ENCODE measurements at places on chromosomes 12 and 14. TPM values are rescaled to one million over a fixed set of nuclear protein-coding genes. Genes with fewer than 3 reads are reported as not detected.
A peak's percentile ranks its signal among the peaks of the same experiment; 100 is the strongest.

The PPP1R36 gene
- total RNA-seq: 0.22 TPM

The MYO1A gene
- total RNA-seq: 0.22 TPM

The RD3L gene
- not detected for total RNA-seq

The KIAA0586 gene
- total RNA-seq: 15.9 TPM

The KANSL2 gene
- 175 TPM for total RNA-seq

The TBX3 gene
- not detected for total RNA-seq

The CEBPE gene
- not detected for total RNA-seq

The IFNG-AS1 gene
- 3.0 TPM for total RNA-seq

The MYH7 gene
- not detected for total RNA-seq

The CD27 gene
- 38.4 TPM for total RNA-seq

The DYNLL1 gene
- total RNA-seq: 25.9 TPM

The IKBIP gene
- 1.9 TPM for total RNA-seq

The KRT73 gene
- 8.1 TPM for total RNA-seq

The TPPP2 gene
- not detected for total RNA-seq

The DDN gene
- 1.3 TPM for total RNA-seq

The KRT72 gene
- total RNA-seq: 5.8 TPM

The EPYC gene
- not detected for total RNA-seq

The RIN3 gene
- total RNA-seq: 82.4 TPM

The SRSF9 gene
- 139 TPM for total RNA-seq

The P2RX7 gene
- 5.9 TPM for total RNA-seq

DNA sequence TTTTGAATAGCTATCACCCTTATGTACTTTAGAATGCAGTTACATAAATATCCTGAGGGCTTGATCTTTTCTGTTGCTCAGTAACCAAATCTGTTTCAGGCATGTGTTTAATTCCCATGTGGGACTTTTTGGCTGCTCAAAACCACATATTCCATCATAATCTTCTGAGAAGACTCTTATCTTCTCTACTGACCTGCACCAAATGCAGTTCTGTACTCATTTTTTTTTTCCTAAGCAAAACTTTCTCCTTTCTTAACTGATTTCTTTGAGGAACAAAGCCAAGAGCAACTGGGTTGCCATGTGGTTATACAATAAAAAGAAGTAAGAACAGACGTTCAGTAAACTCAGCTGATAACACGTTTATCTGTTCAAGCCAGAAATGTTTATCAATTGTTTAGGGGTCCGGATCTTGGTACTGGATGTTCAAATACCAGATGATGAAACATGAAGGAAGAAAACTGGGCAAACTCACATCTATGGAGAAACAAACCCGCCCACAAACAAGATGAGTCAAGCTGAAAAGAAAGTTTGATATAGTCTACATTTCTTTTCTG lies 50.1 kb downstream of the TMEM132C start:
- DNase-seq: no peak

- no peak for DNase-seq
These were observed 6.5 kb downstream of the TPH2 start for GRCh38 chr12:71945121-71945520.

DNA sequence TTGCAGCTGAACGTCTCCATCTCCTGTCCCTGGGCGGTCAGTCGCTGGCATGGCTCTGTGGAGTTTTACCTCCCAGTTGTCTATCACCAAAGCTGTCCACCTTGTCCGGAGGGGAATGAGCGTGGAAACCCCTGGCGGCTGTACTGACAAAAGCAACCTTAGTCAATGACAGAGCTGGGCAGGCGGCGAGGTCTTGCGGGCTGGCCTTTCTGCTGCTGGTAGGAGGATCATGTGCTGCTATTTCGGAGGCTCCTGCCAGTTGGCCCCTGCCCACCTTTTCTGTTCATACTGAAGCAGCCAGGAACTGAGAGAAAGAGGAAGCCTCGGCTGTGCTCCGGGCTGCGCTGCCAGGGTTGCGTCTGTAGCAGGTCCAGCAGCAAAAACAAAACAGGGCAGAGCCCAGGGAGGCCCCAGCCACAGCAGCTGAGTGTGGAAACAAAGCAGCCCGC lies 57.7 kb downstream of the HMGA2 start:
- DNase-seq: no peak

DNA sequence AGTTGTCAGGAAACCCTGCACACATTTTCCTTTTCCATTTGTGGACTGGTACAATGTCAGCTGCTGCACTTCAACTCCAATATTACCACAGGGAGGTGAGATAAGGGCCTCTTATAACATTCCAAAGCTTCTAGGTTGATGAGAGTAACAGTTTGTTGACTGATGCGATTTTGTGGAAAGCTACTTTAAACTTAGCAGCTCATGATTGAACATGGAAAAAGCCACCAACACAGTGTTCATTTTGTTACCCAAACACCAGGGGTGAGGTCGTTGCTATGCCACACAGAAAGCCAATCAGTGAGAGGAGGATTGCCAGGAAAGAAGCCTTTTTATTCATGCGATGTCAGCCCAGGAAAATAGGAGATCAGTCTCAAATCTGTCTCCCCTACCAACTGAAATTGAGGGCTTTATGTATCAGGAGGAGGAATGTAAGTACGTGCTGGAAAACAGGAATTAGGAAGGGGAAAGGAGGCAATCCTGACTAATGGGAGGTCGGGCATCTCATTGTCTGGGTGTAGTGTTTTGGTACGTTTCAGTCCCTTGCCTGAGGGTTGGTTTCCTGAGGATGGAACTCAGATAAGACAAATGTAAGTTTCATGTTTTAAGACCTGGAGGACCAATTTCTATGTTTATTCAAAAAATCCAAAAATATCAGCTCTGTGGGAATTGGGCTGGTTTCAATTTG lies 92.7 kb upstream of the PLEKHA5 start:
- no peak for DNase-seq

- no peak for DNase-seq
These were observed 89.0 kb upstream of the PTPRR start for GRCh38 chr12:71009430-71010142.

DNA sequence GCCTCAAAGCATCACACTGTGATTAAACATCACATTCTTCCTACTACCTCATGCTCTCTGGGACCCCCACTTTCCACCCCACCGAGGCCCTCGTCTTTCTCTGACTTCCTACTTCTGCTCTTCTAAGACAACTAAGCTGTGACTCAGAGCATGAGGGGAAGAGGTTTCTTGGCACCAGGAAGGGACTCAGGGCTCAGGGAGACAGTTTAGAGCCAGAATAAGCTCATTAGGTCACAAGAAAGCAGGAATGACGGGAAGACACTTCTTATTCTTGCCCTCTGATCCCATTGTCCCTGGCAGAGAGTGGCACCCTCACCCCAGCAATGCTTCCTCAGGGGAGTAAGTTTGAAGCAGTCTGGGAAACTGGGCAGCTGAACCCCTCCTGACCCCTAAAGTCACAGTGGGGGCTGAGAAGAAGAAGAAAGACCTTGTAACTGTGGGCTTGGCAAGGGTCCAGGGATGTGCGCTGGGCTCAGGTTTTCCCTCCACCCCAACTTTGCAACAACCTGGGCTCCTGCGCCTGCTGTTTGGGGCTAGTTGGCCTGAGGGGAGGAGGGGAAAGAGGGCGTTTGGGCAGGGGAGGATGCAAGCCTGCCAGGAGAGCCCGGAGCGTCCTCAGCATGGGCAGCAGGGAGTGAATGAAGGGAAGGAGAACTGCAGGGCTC lies 64.6 kb upstream of the ACTN1 start:
- DNase-seq: no peak

DNA sequence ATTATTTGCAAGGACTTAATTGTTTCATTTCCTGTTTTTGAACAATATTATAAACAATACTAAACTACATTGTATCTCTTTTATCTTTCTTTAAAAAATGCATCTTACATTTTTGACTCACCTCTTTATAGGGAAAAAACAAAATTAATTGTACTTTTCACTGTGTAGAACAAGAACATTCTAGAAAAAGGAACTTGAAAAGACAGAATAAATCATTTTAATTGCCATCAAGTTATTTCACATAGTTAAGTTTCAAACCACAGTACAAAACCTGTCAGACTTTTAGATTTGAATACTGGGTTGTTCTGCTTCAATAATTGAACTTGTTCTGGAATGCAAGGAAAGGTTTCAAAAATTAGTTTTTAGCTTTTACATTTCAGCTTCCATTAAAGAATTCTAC lies 50.0 kb downstream of the SLC38A6 start:
- no peak for DNase-seq

DNA sequence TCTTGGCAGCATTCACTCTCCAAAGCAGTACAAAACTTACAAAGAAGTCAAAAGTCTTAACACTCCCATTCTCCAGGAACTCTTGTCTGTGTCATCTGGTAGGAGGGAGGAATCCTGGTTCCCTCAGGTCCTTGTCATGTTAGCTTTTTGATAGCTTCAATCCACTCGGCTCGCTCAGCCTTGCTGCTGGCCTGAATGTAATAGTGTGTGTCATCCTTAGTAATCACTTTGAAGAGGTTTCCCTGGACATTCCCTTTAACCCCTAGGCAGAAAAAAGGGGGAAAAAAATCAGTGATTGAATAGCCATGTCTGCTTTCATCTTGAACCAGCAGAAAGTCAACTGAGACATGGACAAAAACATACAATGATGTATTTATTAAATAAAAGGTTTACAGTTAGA lies 24.8 kb downstream of the PLEK2 start:
- no peak for DNase-seq

DNA sequence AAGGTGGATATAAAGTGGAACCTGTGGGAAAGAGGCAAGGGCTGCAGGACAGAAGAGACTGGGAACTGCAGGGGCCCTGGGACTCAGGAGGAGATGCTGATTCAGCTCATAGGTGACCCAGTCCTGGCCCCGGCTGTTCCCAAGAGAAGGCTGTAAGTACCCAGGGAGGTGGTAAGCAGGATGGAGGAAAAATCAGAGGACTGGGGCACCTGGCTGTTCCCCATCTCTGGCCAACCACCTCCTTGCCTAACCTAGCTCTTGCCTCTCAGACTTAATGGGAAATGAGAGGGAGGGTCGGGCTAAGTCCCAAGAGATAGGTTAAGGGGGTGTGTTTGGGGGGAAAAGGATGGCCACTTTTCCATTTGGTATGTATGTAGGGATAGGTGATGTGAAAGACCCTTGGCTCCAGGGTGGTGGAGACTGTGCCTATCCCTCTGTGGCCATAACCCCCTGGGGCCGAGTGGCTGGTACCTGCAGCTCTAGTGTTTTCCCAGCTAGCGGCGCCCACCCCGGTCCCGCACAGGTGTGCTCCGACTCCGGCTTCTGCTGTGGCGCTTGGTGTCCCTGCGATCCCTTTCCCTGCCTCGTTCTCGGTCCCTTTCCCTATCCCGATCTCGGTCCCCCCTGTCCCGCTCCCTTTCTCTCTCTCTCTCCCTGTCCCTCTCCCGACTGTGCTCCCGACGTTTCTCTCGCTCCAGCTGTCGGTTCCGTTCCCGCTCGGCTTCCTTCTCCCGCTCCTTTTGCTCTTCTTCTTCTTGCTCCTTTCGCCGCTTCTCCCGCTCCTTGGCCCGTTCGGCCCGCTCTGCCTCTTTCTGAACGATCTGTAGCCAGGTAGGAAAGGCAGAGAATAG lies 1.6 kb upstream of the CDH24 start:
- no peak for DNase-seq

GRCh38 chr14:66009089-66009488 lies 477.1 kb upstream of the CCDC196 start:
- DNase-seq: no peak

DNA sequence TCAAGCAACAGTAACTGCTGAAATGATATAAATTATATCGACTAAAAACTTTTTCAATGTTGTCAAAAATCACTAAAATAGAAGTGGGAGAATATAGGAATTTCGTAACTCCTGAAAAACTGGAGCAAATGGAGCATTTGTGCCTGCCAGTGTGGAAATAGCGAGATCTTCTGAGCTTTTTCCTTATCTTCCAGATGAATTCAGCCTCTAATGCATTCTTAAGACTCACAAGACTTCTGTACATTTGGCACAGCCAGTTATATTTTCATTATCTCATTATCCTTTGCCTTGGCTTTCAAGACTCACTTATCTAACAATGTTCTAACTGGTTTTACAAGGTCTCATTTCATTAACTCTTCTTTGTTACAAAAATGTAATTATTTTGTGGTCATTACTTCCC lies 252.4 kb downstream of the GXYLT1 start:
- no peak for DNase-seq

DNA sequence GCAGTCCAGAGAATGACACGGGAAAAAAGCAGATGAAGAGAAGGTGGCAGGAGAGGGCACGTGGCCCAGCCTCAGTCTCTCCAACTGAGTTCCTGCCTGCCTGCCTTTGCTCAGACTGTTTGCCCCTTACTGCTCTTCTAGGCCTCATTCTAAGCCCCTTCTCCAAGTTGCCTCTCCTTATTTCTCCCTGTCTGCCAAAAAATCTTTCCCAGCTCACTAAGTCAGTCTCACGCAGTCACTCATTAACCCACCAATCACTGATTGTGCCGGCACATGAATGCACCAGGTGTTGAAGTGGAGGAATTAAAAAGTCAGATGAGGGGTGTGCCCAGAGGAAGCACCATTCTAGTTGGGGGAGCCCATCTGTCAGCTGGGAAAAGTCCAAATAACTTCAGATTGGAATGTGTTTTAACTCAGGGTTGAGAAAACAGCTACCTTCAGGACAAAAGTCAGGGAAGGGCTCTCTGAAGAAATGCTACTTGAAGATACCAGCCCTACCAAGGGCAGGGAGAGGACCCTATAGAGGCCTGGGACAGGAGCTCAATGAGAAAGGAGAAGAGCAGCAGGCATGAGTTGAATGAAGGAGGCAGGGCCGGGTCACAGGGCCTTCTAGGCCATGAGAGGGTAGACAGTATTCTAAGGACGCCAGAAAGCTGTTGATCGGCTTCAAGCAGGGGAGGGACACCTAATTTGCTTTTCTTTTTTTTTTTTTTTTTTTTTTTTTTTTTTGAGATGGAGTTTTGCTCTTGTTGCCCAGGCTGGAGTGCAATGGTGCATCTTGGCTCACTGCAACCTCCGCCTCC lies 40.9 kb downstream of the DAD1 start:
- no peak for DNase-seq

GRCh38 chr14:57085801-57086200 lies 182.9 kb downstream of the EXOC5 start:
- DNase-seq: no peak

GRCh38 chr12:8609061-8609570 lies 3.5 kb downstream of the AICDA start:
- no peak for DNase-seq

- peak; percentile 84 for DNase-seq
These were observed 418.5 kb downstream of the TMEM121 start for GRCh38 chr14:105944632-105945610.

GRCh38 chr12:19904819-19905218 lies 463.5 kb upstream of the PDE3A start:
- no peak for DNase-seq

GRCh38 chr14:69093631-69094421 lies 59.1 kb downstream of the DCAF5 start:
- DNase-seq: no peak

GRCh38 chr12:102992297-102992696 lies 34.8 kb downstream of the ASCL1 start:
- DNase-seq: no peak

GRCh38 chr12:54658306-54659264 lies 10.4 kb upstream of the DCD start:
- DNase-seq: peak; percentile 16

DNA sequence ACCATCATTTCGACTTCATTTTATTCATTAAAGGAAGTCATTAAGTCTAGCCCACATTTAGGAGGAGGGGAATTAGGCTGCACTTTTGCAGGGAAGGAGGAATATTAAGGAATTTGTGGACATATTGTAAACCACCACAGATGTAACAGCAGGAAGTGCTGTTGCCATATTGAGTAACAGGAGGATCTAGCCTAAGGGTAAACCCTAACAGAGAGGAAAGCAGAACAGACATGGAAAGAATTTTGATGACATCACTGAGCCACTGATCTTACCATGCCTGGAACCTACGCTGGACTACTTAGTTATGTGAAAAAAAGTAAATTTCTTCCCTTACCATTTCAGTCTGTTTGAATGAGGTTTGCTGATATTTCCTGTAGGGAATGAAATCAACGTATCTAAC lies 100.7 kb upstream of the ATF7IP start:
- DNase-seq: no peak

GRCh38 chr14:70707138-70708038 lies 65.7 kb downstream of the TTC9 start:
- DNase-seq: no peak
